Right atrium auricular region (tissue), 2 donors: ENCODE measurements at places on chromosomes 2 and 18. TPM values are rescaled to one million over a fixed set of nuclear protein-coding genes. Genes with fewer than 3 reads are reported as not detected.
A peak's percentile ranks its signal among the peaks of the same experiment; 100 is the strongest.

DNA sequence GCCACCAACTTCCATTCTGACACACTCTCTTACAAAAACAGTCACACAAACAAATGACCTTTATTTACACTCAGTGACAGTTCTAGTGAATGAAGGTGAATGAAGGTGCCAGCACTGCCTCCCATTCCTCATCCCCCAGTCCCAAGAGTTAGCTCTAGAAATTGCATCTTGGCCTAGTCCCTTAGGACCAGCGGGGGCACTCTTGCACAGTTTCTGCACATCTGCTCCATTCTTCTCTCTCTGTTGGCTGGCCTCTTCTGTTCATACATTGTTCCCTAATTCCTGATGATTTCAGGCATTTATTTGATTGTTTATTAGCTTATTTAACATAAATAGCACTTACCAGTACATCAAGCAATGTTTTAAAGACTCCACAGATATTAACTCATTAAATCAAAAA lies 30.9 kb downstream of the GAREM1 start:
- H3K27me3 ChIP-seq: no peaks in the 10 kb centered on the region
- no peak for DNase-seq
- H3K4me1 ChIP-seq: peaks cover 81% of the 10 kb centered on the region
- H3K27ac ChIP-seq: no peak overlapping the region
- no peak overlapping the region for H3K4me3 ChIP-seq

DNA sequence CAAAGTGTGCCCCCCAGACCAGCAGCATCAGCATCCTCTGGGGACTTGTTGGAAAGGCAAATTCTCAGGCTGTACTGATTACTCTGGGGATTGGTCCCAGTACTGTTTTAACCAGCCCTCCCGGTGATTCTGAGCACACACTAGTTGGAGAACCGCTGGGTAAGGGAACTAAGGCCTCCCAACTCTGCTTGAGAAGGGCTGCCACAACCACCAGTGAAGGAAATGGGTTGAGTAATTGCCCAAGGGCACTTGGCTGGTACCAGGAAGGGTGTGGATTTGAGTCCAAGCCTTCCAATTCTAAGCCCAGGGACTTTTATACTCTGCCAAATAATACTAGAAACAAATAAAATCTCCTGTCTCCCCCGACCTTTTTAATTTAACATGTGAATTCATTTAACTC lies 219.9 kb downstream of the SETBP1 start:
- no peaks in the 10 kb centered on the region for H3K4me1 ChIP-seq
- no peak for DNase-seq
- H3K27me3 ChIP-seq: no peaks in the 10 kb centered on the region
- H3K27ac ChIP-seq: no peak overlapping the region
- H3K4me3 ChIP-seq: no peak overlapping the region

GRCh38 chr2:107808959-107809358 lies 17.7 kb upstream of the RGPD4 start:
- DNase-seq: no peak
- no peaks in the 10 kb centered on the region for H3K4me1 ChIP-seq
- no peaks in the 10 kb centered on the region for H3K36me3 ChIP-seq

DNA sequence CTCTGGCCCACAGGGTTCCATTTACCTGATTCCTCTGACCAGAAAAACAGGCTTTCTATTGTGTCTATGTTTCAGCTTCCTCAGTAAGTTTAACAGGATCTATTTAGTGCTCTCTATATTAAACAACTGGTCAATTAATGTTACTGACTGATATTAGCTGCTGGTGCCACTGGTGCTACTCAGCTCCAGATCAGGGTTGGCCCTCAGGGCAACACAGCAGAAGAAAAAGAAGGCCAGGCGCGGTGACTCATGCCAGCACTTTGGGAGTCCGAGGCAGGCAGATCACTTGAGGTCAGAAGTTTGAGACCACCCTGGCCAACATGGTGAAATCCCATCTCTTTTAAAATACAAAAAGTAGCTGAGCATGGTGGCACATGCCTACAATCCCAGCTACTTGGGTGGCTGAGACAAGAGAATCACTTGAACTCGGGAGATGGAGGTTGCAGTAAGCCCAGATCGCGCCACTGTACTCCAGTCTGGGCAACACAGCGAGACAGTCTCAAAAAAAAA lies 56.3 kb upstream of the CHAC2 start:
- DNase-seq: no peak
- H3K4me1 ChIP-seq: no peaks in the 10 kb centered on the region
- peaks cover 3% of the 10 kb centered on the region for H3K36me3 ChIP-seq
- H3K27ac ChIP-seq: no peak overlapping the region

DNA sequence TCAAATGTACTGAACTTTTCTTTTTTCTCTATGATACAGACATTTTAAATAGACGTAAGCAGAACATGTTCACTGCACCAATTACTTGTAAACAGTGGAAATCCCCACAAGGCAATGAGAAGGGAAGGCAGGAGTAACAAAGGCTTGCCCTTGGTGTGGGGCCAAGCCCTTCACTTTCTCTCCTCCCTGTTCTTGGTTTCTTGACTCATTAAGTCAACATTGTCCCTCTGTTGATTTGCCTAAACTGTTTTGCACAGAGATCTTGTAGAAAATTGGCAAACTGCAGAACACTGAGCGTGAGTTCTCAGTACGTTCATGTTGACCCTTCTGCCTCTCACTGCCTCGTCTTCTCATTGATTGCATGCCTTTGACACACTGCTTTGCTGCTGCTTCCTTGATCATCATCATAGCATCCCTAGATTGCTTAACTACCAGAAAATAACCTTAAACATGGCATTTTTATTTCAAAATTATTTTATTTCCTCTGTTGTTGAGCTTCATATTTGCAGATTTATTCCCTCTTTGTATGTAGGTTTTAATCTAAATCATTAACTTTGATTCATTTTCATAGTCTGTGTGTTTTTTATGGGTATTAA lies 257.7 kb downstream of the PTGR3 start:
- H3K4me1 ChIP-seq: peaks cover 17% of the 10 kb centered on the region
- H3K27me3 ChIP-seq: no peaks in the 10 kb centered on the region
- H3K4me3 ChIP-seq: no peak overlapping the region
- DNase-seq: no peak

The FEV gene
- total RNA-seq: not detected

The LRP2 gene
- total RNA-seq: 8.1 TPM

DNA sequence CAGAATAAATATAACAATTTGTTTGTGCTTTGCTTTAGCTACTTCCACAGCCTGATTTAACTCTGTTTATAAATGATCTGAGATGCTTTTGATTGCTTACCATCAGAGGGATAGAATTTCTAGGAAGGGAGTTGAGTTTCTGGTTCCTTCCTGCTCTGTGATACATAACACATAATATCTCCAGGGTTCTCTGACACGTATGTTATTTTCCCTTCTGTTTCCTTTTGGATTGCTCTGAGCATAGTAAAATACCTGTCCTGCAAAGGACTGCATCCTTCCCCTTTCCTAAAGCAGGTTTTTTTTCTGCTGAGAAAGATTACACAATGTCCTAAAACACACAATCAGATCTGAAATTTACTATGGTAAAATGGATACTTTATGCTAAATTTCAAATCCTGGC lies 76.1 kb downstream of the CABYR start:
- peaks cover 42% of the 10 kb centered on the region for H3K4me1 ChIP-seq
- no peak overlapping the region for H3K4me3 ChIP-seq
- H3K27ac ChIP-seq: no peak overlapping the region
- DNase-seq: no peak
- no peaks in the 10 kb centered on the region for H3K36me3 ChIP-seq

DNA sequence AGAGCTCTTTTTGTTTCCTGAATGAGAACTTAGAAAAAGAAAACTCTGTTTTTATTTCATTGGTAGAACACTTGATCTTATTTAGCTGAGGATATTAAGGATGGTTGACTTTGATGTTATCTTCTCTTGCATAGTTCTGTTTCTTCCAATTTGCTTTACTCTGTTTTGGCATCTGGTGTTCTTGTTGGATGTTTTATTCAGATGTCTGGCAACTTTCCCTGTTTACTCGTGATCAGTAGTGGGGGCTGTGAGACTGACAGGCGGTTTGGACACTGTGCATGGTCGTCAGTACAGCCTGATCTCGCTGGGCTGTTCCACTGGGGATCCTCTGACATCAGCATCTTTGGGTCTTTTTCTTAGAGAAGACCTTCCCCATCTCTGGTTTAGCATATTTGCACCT lies 100.1 kb downstream of the TSN start:
- no peak overlapping the region for H3K27ac ChIP-seq
- no peaks in the 10 kb centered on the region for H3K36me3 ChIP-seq
- H3K27me3 ChIP-seq: no peaks in the 10 kb centered on the region
- no peak overlapping the region for H3K4me3 ChIP-seq
- no peaks in the 10 kb centered on the region for H3K4me1 ChIP-seq
- no peak for DNase-seq

The SNORC gene
- 0.12 TPM for total RNA-seq

The FRZB gene
- 1.8 TPM for total RNA-seq

- H3K27me3 ChIP-seq: no peaks in the 10 kb centered on the region
- no peaks in the 10 kb centered on the region for H3K4me1 ChIP-seq
- peaks cover 16% of the 10 kb centered on the region for H3K36me3 ChIP-seq
- DNase-seq: no peak
- no peak overlapping the region for H3K4me3 ChIP-seq
These were observed 82.6 kb downstream of the ZNF532 start for GRCh38 chr18:58947136-58947732.

GRCh38 chr2:88874063-88874657 lies 182.7 kb downstream of the RPIA start:
- no peaks in the 10 kb centered on the region for H3K27me3 ChIP-seq
- H3K36me3 ChIP-seq: no peaks in the 10 kb centered on the region
- no peak for DNase-seq
- no peak overlapping the region for H3K4me3 ChIP-seq

GRCh38 chr18:24627644-24628315 lies 167.3 kb downstream of the HRH4 start:
- H3K27ac ChIP-seq: peak overlapping the region; percentile 9
- H3K27me3 ChIP-seq: no peaks in the 10 kb centered on the region
- H3K4me1 ChIP-seq: peaks cover 49% of the 10 kb centered on the region

The EFR3B gene
- 10.8 TPM for total RNA-seq

The GAD1 gene
- total RNA-seq: not detected

The RAD51AP2 gene
- 0.28 TPM for total RNA-seq

- DNase-seq: no peak
- no peaks in the 10 kb centered on the region for H3K4me1 ChIP-seq
- no peak overlapping the region for H3K27ac ChIP-seq
- H3K36me3 ChIP-seq: peaks cover 55% of the 10 kb centered on the region
These were observed 105.1 kb downstream of the CEP192 start for GRCh38 chr18:13096232-13096631.

GRCh38 chr2:64699712-64700111 lies 46.0 kb upstream of the SERTAD2 start:
- no peaks in the 10 kb centered on the region for H3K36me3 ChIP-seq
- DNase-seq: no peak

GRCh38 chr2:95392730-95393455 lies 9.6 kb upstream of the FAHD2A start:
- DNase-seq: no peak
- H3K4me3 ChIP-seq: no peak overlapping the region
- no peak overlapping the region for H3K27ac ChIP-seq
- peaks cover 4% of the 10 kb centered on the region for H3K4me1 ChIP-seq
- H3K36me3 ChIP-seq: no peaks in the 10 kb centered on the region

- DNase-seq: no peak
- H3K4me1 ChIP-seq: no peaks in the 10 kb centered on the region
- H3K36me3 ChIP-seq: no peaks in the 10 kb centered on the region
These were observed 275.1 kb upstream of the PKDCC start for GRCh38 chr2:41772697-41773096.

GRCh38 chr2:104502901-104503300 lies 351.0 kb upstream of the POU3F3 start:
- no peak overlapping the region for H3K27ac ChIP-seq
- H3K36me3 ChIP-seq: no peaks in the 10 kb centered on the region
- H3K4me1 ChIP-seq: no peaks in the 10 kb centered on the region
- no peak overlapping the region for H3K4me3 ChIP-seq
- DNase-seq: no peak

- no peaks in the 10 kb centered on the region for H3K36me3 ChIP-seq
- no peaks in the 10 kb centered on the region for H3K4me1 ChIP-seq
- no peak for DNase-seq
- H3K4me3 ChIP-seq: no peak overlapping the region
- no peaks in the 10 kb centered on the region for H3K27me3 ChIP-seq
These were observed 16.9 kb downstream of the EIF5B start for GRCh38 chr2:99354070-99354469.

GRCh38 chr2:72036173-72036545 lies 111.5 kb downstream of the CYP26B1 start:
- peak; percentile 38 for DNase-seq
- H3K4me3 ChIP-seq: no peak overlapping the region
- H3K27ac ChIP-seq: no peak overlapping the region
- H3K36me3 ChIP-seq: no peaks in the 10 kb centered on the region
- no peaks in the 10 kb centered on the region for H3K4me1 ChIP-seq

- H3K4me3 ChIP-seq: no peak overlapping the region
- H3K27me3 ChIP-seq: no peaks in the 10 kb centered on the region
- H3K4me1 ChIP-seq: no peaks in the 10 kb centered on the region
- no peak for DNase-seq
- no peak overlapping the region for H3K27ac ChIP-seq
These were observed 458.5 kb upstream of the SALL3 start for GRCh38 chr18:78521136-78521535.

DNA sequence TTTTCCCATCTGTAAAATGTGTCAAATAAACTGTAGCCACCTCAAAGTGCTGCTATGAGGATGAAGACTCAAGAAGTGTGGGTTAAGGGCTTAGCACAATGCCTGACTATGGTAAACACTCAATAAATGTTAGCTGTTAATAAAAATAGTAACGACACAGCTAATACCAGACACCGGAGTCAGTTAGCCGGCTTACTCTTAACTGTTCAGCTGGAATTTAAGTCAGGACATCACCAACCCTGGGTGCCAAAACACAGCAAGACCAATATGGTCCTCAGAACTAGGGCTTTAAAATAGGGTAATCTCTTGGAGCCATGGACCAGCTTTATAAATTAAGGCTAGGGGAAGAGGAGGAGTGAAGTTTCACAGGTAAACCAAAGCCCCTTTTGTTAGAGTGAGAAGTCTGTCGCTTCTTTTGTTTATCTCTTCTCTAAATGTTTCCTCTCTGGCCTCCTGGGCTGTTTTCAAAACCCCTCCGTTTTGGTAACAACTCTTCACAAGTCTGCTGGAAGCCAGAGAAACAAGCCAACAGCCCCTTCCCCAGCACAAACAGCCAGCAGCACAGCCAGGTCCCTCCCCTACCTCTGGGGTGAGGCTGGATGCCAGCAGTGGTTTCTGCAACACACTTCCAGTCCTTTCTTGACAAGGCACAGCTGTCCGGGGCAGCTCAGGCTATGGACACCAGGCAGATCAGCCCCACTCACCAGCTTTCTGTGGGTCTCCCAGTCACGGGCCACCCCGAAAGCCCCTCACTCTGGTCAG lies 13.8 kb upstream of the FZD7 start:
- no peaks in the 10 kb centered on the region for H3K36me3 ChIP-seq
- DNase-seq: no peak
- H3K27me3 ChIP-seq: no peaks in the 10 kb centered on the region
- H3K4me1 ChIP-seq: no peaks in the 10 kb centered on the region
- H3K27ac ChIP-seq: peak overlapping the region; percentile 17
- H3K4me3 ChIP-seq: no peak overlapping the region
